ENCODE measurements at places on chromosomes 12 and 14.

DNA sequence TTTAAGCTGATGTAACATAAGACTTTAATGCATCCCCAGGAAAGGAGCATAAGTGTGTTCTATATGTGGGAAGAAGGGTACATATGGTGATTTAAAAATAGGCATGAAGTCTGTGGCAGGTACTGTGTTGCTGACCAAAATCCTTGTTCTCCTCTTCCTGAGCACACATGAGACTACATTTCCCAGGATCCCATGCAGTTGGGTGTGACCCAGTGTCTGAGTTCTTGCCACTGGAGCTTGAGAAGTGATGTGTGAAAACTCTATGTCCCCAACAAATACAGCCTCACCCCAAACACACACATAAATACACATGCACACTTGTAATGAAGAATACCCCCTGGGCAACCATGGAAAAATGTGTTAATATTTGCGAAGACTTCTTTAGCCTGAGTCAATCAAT lies 8.5 kb upstream of the SMIM10L1 start:
- no peak for DNase-seq

DNA sequence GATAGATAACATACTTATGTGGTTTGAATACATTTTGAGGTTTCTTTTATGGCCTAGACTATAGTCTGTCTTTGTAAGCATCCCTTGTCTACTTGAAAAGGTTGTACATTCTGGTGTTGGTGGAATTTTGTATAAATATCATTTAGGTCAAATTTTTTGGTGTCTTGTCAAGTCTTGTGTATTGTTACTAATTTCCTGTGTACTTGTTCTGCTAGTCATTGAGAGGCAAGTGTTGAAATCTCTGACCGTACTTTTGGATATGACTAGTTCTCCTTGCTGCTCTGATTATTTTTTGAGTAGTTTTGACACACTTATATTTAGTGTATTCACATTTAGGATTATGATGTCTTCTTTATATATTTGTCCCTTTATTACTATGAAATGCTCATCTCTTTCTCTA lies 219.6 kb downstream of the CCDC91 start:
- no peak for DNase-seq

- no peak for DNase-seq
Measured at GRCh38 chr12:21453312-21453852, 15.9 kb downstream of the PYROXD1 start.

DNA sequence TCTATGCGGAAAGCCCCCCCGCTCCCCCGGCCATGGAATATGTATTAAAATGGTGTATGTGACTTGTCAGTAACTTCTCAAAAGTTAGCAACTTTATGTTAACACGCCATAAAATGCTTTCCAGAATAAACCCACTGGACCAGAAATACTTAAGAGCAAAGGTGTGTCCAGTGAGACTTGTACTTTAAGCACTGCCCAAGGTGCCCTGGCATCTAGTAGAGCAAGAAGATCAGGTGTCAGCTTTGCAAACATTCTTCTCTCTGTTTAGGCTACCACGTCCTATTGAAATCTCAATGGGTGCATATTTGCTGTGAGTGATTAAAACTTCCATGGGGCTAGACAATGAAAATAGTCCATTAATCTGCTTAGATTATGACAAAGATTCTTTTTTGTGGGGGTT lies 201.2 kb downstream of the ESR2 start:
- no peak for DNase-seq

DNA sequence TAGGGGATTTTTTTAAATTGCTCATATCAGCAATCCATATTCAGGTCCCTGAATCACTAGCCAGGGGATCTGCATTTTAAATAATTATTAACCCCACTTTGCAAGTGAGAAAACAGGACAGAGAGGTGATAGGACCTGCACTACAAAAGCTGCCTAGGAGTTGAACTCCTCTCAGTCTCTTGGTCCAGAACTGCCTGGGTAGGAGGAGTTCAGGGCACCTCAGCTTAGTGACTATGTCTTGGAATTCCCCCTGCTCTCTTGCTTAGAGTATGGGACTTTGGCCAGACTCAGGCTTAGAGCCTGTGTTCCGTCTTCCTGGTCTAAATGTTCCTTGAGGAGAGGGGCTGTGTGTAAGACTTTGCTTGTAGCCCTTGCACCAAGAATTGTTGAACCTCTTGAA lies 68.2 kb upstream of the WSCD2 start:
- DNase-seq = no peak

GRCh38 chr12:19150273-19150900 lies 20.9 kb downstream of the PLEKHA5 start:
- no peak for DNase-seq

GRCh38 chr14:64008016-64008415 lies 155.2 kb downstream of the SYNE2 start:
- DNase-seq = no peak
